Right ventricle myocardium inferior (tissue), 1 donor: ENCODE measurements at places on chromosomes 11 and 22.

- peak; percentile 44 for DNase-seq
Observed at GRCh38 chr11:67278939-67279588, 10.0 kb upstream of the ANKRD13D start.

- DNase-seq, result no peak
Observed at GRCh38 chr11:64726867-64727530, 4.0 kb upstream of the NRXN2 start.

DNA sequence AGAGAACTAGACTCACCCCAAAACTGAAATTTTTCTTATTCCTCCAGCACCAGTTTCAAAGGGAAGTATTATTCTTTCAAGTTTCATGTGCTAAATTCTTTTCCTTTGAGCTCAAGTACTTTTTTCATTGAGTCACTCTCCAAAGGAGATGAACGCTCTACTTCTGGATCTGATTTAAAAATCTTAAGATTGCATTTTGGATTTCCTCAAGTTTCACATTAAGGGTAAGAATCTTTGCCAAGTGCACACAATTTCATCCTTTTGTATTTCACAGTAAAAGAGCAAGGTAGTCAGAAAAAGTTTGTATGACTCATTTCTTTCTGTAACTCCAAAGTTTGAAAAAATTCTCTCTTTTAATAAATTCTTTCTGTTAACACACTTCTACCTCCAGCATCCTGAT, 435.5 kb downstream of the RAB38 start:
- no peak for DNase-seq

GRCh38 chr11:73944085-73944484, 6.7 kb upstream of the DNAJB13 start:
- DNase-seq, result no peak

- DNase-seq, result no peak
Observed at GRCh38 chr22:49530671-49531367, 296.9 kb downstream of the BRD1 start.

- no peak for DNase-seq
Observed at GRCh38 chr11:7490535-7490934, 5.2 kb downstream of the OLFML1 start.

DNA sequence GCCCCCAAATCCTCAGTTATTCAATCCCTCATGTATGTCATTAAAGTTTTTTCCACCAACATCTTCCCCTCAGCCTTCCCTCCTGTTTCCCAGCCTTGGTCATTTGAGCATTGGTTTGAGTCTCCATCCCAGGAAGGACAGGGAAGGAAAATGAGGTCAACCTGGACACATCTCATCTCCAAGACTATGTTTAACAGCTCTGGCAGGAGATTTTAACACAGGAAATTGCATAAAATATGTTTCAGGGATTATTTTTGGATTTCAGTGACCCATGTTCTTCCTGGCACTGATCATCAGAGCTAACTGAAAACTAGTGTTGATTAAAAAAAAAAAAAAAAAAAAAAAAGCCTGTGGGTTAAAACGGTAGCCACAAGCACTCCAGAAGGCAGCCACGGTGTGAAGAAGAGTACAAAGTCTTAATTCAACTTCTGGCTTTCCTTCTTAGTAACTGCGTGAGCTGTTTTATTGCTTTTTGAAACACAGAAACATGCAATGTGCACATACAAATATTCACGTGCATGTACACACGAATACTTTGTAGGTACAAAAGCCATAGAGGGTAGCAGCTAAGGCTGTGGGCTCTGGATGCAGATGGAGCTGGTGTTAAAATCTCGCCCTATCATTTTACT, 164.4 kb upstream of the DDI1 start:
- no peak for DNase-seq

- no peak for DNase-seq
Observed at GRCh38 chr11:69140635-69141034, 15.1 kb upstream of the SMIM38 start.

DNA sequence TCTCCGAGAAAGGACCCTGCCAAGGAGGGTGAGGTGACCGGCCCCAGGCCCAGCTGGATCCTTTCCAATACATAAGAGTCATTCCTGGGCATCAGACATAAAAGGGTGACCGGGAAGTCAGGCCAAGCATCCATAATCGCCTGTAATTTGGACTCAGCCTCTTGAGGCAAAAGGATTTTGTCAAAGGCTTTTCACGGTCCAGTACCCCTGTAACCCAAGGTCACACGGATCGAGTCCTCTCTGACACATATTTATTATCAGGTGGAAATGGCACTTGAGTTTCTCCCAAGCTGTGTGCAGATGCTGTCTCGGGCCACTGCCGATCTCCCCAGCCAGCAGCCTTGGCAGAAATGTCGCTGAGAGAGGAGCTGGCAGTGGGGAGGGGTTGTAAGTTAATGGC, 556.5 kb downstream of the MN1 start:
- no peak for DNase-seq
